ENCODE measurements at places on chromosomes 6 and 20.
A peak's percentile ranks its signal among the peaks of the same experiment; 100 is the strongest.

GRCh38 chr20:46286382-46286781 lies 21.9 kb downstream of the CDH22 start:
- no peak for DNase-seq

- DNase-seq: no peak
Measured at GRCh38 chr20:23019403-23019802, 15.7 kb upstream of the SSTR4 start.

DNA sequence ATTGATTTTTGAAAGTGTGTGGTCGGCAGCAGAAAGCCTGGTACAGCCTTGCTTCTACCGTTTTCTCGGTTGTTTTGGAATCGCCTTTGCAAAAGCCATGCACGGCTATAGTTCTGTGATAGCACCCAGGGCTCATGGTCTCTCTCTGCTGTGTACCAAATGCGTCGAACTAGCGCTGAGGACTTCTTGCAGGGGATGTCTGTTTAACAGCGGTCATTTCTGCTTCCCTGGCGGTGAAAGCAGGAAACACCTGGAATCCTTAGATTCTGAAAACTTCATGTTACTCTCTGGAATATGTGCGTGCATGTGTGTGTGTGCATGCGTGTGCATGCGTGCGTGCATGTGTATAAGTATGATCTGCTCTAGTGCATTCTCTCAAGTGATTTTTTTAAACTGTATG lies 26.1 kb upstream of the GCNT2 start:
- no peak for DNase-seq

GRCh38 chr6:13454286-13455221 lies 32.8 kb downstream of the GFOD1 start:
- DNase-seq: no peak

- no peak for DNase-seq
Measured at GRCh38 chr20:15005300-15005986, 668.0 kb upstream of the FLRT3 start.

DNA sequence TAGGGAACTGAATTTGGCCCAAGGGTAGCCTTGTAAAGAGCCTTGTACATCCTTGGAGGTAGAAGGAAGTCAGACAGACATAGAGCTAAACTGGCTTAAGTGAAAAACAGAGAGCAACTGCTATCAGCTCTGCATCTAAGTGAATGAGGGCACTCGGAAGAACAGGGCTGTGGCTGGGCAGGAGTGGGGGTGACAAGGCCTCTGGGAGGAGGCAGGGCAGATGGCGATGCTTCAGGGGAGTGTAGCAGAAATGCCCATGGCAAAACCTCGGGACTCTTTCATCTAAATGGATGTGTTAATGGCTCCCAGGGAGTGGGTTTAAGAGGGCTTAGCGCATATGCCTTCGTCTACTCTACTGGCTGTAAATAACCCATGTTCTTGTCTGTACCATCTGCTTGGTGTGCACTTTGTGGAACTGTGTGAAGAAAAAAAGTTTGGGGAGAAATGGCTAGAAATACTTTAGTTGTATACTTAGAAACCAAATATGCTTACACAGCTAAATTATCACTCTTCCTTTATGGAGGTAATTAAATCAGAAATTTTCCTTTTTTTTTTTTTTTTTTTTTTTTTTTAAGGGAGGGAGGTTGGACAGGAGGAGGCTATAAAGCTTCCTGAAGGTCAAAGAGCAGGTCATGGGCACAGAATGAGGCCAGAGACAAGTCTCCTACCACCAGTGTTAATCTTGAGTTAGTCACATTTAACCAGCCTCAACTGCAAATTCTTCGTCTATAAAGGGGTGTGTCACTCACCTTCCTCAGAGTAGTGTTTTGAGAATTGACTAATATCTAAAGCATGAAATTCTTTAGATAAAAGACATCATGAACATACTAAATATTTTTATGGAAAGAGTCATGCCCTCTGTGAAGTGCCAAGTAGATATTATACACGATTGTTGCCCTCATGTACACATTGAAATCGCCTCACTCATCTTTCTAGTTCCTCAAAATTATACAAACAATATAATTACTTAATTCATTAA lies 60.9 kb downstream of the FYN start:
- DNase-seq: peak; percentile 38

Data from LoVo (cell line).